LHCN-M2 (cell line): ENCODE measurements at places on chromosomes 12 and 14. TPM values are rescaled to one million over a fixed set of nuclear protein-coding genes. Genes with fewer than 3 reads are reported as not detected.

The HOXC12 gene
- 0.34 and 0.38 TPM in 2 replicates for total RNA-seq

The CD69 gene
- total RNA-seq = not detected in 2 replicates

The CCDC196 gene
- total RNA-seq = not detected in 2 replicates

The ZNF385A gene
- total RNA-seq = 2.6 and 3.7 TPM in 2 replicates

The IQSEC3 gene
- not detected in 2 replicates for total RNA-seq

The DNAJC22 gene
- 1.1 and 1.4 TPM in 2 replicates for total RNA-seq

The CCNK gene
- 9.4 and 19.8 TPM in 2 replicates for total RNA-seq

The KLHL33 gene
- not detected in 2 replicates for total RNA-seq

The KRT74 gene
- total RNA-seq = not detected in 2 replicates

GRCh38 chr14:69317780-69318179 lies 57.8 kb downstream of the GALNT16 start:
- no peak for DNase-seq

- DNase-seq = no peak
Observed at GRCh38 chr14:63286071-63286470, 32.7 kb downstream of the GPHB5 start.

GRCh38 chr12:18689771-18690170 lies 48.0 kb downstream of the PLCZ1 start:
- no peak for DNase-seq

DNA sequence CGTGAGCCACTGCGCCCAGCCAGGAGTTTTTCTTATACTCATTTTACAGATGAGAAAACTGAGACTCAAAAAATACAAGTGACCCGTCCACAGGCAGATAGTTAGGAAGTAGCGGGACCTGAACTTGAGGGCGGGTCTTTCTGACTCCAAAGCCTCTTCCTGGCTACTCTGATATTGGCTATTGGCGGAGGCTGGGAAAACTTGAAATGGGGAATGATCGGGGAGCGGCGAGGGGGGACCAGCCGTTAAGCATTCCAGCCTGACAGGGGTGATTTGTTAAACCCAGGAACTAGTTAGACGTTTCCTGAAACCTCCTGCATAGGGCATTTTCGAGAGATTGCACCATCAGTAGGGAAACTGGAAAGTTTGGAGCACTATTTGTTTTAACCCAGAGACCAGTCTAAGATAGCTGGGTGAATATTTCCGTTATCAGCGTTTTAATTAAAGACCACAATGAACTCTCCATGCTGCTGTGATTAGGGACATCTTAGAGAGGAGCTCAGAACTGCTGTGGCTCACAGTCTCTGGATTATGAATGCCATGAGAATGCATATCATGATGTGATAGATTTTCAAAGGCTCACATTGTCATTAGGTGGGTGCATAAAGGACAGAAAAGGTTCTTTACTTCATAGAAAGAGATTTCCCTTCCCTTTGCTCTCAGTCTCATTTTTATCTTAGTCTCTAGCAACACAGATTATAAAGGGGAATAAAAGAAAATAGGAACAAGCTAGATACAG lies 2.5 kb downstream of the NR1H4 start:
- no peak for DNase-seq

- no peak for DNase-seq
Observed at GRCh38 chr12:67280572-67280971, 11.4 kb downstream of the CAND1 start.

- DNase-seq = no peak
Observed at GRCh38 chr12:102429211-102430154, 50.9 kb downstream of the IGF1 start.

- DNase-seq = no peak
Observed at GRCh38 chr12:105406497-105406896, 76.0 kb downstream of the C12orf75 start.

DNA sequence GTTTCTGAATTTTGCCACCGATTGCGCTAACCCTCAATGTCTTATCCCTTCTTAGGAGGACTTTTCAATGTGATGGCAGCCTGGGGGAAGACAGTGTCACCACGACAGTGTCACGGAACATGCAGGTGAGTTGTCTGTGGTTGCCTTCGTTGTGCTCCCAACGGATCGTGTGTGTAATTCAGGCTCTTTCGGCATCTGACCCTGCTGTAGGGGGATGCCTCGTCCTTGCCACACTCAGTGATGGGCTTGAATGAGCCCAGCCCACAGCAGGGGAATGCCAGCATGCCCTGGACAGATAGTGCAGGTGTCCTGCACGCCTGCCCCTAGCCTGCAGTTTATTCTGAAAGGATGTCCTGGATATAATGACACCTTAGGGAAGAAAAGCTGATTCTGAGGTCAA lies 123.8 kb upstream of the RTL1 start:
- DNase-seq = no peak

GRCh38 chr14:21048638-21049037 lies 6.5 kb downstream of the RNASE7 start:
- DNase-seq = no peak
